ENCODE measurements at places on chromosomes 13 and 19.

- H3K36me3 ChIP-seq: no peaks in the 10 kb centered on the region
- no peak overlapping the region for H3K27ac ChIP-seq
- H3K4me3 ChIP-seq: no peak overlapping the region
- H3K4me1 ChIP-seq: no peaks in the 10 kb centered on the region
- no peak for DNase-seq
These were observed 36.7 kb downstream of the FAM124A start for GRCh38 chr13:51258612-51259548.

DNA sequence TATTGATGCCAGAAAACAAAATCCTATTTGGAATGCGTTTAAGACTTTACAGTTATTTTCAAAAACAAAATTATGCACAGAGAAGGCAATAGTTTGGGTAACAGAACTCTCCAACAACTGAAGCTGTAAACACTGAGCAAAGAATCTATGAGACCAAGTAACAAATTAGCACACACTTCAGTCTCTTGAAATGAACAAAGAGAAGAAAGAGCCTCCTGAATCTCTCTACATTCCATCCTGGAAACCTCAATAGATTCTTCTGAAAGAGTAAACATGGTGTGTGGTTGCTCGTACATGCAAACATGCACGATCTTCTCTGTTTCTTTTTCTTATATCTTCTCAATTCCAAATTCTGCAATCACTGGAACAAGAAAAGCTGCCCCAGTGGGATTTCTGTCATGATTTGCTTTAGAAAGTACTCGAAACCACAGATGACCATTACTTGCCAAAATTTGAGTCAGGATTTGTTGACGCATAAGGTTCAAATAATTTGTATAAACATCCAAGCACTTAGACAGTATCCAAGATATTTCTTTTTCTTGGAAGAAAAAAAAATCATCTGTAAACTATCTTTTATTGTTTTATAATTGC is 137.9 kb upstream of the DACH1 start:
- no peaks in the 10 kb centered on the region for H3K27me3 ChIP-seq
- no peaks in the 10 kb centered on the region for H3K36me3 ChIP-seq
- H3K27ac ChIP-seq: no peak overlapping the region

GRCh38 chr19:5588441-5588840 is 20.7 kb upstream of the TINCR start:
- no peak overlapping the region for H3K27ac ChIP-seq
- no peaks in the 10 kb centered on the region for H3K4me1 ChIP-seq
- no peaks in the 10 kb centered on the region for H3K27me3 ChIP-seq
- no peak for DNase-seq
- peaks cover 63% of the 10 kb centered on the region for H3K36me3 ChIP-seq

GRCh38 chr13:39655041-39655568 is 357 bp upstream of the COG6 start:
- H3K36me3 ChIP-seq: no peaks in the 10 kb centered on the region
- no peak for DNase-seq
- H3K27ac ChIP-seq: peak overlapping the region; percentile 61
- H3K4me3 ChIP-seq: peak overlapping the region; percentile 93
- H3K27me3 ChIP-seq: no peaks in the 10 kb centered on the region
- no peaks in the 10 kb centered on the region for H3K4me1 ChIP-seq

DNA sequence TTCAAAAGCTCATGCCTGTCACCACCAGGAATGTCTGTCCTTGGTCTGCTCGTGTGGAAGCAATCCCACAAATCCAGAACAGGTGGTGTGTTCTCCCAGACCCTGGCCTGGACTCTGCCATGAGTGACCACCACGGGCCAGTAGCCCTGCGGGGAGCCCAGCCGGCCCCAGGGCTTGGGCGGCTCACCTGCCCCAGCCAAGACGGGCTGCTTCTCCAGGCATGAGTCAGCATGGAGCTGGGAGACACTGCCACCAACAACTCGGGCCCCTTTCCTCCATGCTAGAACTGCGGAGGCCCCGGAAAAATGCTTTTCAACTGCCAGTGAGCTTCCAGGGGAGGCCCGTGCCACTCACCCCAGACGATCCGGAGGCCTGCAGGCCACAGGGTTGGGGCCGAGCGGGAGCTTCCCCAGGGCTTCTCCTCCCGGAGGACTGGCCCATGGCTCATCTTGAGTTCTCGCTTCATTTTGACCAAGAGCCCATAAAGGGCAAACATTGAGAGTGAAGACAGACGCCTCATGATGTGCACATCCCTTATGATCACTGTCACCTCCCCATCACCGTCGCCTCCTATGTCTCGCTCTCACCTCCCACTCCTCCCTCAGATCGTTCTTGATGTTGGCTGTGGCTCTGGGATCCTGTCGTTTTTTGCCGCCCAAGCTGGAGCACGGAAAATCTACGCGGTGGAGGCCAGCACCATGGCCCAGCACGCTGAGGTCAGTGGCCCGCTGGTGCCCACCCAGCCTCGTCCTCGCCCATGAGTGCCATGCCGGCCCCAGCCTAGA is 16.7 kb downstream of the YIPF2 start:
- H3K27ac ChIP-seq: no peak overlapping the region
- DNase-seq: no peak
- H3K4me1 ChIP-seq: no peaks in the 10 kb centered on the region
- H3K36me3 ChIP-seq: peaks cover 77% of the 10 kb centered on the region
- no peaks in the 10 kb centered on the region for H3K27me3 ChIP-seq
- no peak overlapping the region for H3K4me3 ChIP-seq

- no peaks in the 10 kb centered on the region for H3K36me3 ChIP-seq
- no peaks in the 10 kb centered on the region for H3K27me3 ChIP-seq
- peak overlapping the region; percentile 95 for H3K27ac ChIP-seq
- peaks cover 92% of the 10 kb centered on the region for H3K4me1 ChIP-seq
These were observed 41.9 kb downstream of the NFIX start for GRCh38 chr19:13037161-13037560.

GRCh38 chr13:21234526-21234925 is 58.1 kb downstream of the MRPL57 start:
- H3K4me3 ChIP-seq: no peak overlapping the region
- H3K27me3 ChIP-seq: no peaks in the 10 kb centered on the region
- H3K36me3 ChIP-seq: no peaks in the 10 kb centered on the region
- no peak overlapping the region for H3K27ac ChIP-seq
